ENCODE measurements at places on chromosomes 6 and 20.
A peak's percentile ranks its signal among the peaks of the same experiment; 100 is the strongest.

- no peak for DNase-seq
These were observed 193.0 kb upstream of the ZNF217 start for GRCh38 chr20:53786445-53787267.

GRCh38 chr6:42212442-42212841, 5.2 kb downstream of the MRPS10 start:
- no peak for DNase-seq

DNA sequence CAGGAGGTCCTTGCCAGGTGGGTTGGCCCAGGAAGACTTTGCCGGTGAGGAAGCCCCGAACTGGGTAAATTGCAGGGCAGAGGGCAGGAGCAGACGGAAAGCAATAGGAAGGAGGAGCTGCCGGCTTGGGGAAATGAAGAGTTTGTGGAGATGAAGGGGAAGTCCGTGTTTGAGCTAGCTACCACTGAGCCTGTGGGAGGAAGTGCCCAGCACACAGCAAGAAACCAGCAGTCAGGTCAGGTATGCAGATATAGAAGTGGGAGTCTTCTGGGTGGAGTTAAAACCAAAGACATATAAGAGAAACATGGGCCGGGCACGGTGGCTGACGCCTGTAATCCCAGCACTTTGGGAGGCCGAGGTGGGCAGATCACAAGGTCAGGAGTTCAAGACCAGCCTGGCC, 34.7 kb downstream of the CD24 start:
- DNase-seq = no peak

- DNase-seq = no peak
These were observed 225.5 kb downstream of the BMP7 start for GRCh38 chr20:57040924-57041323.

DNA sequence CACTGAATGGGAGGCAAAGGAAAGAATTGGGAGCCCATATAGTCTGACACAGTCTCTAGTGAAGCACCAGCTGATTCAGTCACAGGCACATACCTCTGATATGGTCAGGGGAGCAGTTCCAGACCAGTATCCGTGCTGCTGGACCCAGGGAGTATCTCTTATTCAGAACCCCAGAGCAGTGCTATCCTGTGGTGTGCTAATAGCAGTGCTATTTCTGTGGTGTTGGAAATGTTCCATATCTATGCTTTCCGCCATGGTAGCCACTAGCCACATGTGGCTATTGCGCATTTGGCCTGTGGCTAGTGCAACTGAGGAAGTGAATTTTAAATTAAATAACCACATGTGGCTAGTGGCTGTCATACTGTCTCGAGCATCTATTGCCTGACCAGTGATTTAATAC, 11.0 kb downstream of the SCUBE3 start:
- no peak for DNase-seq

DNA sequence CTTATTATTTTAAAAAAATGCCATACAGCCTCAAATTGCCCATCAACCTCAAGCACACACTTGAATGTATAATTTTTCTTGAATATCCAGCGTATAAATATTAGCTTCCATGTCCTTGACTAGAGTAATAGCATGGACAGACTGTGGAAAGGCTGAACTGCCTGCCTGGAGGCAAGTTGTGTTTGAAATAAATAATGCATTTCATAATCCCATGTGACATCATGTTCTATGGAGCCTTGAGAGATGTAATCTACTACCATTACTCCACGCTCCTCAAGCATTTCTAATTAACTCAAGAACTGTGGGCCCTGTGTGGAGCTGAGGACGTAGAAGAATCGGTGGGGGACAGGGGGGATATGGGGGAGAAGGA, 94.2 kb downstream of the CDS2 start:
- no peak for DNase-seq

- no peak for DNase-seq
These were observed 403.4 kb upstream of the JAG1 start for GRCh38 chr20:11077226-11077625.

DNA sequence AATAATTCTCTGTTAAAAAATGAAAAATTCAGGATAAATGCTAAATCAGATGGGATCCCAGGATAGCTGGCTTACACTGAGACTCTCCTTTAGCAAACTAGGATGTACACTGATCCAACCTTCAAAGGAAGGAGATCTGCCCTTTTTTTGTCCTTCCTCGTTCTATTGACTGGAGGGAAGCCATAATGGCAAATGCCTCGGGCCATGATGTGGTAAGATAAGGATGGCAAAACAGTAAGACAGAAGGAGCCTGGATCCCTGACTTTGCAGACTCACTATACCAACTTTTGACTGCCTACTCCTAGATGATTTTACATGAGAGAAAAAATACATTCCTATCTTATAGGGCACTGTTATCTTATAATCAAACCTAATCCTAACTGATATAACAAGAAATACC, 156.9 kb upstream of the BEND3 start:
- no peak for DNase-seq

DNA sequence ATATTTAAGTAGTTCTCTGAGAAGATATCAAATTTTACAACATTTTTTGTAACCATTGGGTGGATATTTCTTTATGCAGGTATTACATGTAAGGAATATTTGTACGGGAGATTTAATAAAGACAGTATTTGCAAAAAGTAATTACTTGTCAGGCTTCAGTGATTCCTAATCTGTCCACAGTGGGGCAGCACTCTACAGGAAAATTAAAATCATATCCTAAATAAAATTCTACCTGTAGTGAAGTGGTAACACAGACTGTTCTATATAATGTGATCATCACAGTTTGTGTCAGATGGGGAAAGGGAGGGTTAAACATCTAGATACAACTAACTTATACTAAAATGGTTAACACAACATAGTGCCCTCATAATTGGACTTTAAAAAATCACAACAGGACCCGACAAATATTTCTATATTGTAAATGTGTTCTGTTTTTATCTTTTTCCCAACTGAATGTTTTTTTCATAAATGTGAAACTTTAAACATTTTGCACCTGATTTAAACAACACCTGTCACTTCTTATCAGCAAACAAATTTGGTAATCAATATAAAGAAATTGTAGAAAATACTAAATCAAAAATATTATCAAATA, 145.6 kb upstream of the MANEA start:
- peak; percentile 18 for DNase-seq

DNA sequence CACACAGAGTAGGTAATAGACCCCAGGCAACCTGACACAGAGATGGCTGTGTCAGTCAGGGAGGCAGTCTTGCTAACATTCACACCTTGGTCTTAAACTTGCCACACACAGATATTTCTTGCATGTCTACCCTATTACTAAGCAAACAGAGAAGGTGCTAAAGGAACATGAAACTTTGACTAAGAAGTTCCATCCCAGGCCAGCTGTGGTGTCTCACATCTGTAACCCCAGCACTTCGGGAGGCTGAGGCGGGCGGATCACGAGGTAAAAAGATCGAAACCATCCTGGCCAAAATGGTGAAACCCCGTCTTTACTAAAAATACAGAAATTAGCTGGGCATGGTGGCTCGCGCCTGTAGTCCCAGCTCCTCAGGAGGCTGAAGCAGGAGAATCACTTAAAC, 222.4 kb upstream of the JARID2 start:
- DNase-seq = no peak

DNA sequence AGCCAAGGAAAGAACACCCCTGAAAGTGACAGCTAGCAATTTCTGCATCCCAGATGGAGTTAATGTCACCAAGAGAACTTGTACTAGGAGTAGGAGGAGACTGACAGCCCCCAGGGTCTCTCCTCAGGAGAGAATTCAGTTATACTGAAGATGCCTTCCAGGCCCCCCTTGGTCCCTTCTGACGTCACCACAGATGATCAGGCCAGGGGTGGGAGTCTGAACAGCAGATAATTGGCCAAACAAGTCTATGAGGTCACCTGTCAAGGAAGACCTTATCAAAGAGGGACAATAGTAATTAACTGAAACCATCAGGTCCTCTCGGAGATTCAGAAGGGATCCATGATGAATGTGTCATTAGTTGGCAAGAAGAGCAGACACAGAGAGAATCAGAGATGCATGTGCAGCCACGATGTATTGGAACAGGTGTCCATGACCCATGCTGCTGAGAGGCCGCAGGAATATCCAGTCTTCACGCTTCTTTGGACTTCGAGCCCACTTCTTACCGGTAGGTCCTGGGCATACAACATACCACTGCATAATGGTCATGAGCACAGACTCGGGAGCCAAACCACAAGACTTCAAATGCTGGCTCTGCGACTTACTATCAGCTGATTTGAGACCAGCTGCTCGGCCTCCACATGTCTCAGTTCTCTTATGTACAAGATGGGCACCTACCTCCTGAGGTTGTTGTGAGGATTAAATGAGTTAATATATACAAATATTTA, 10.2 kb downstream of the TRIM10 start:
- DNase-seq = no peak

GRCh38 chr20:46713957-46714834, 4.7 kb downstream of the SLC2A10 start:
- DNase-seq = no peak

DNA sequence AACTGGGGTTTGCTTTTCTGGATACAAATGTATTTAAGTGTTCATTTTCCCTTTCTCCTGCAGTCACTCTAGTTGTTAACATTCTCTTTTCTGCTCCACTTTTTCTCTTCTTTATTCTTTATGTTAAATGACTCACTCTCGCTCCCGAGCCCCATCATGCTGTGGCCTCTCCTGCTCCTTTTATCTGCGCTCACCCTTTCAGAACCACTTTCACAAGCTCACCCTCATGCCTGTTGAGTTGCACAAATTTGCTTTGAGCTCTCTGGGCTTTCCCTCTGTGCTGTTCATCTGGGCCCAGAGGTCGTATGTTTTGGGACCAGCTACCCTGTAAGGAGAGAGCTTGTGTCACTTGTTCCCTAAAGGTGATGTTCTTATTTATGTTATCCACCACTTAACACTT, 98.1 kb upstream of the ASCC3 start:
- DNase-seq = no peak

DNA sequence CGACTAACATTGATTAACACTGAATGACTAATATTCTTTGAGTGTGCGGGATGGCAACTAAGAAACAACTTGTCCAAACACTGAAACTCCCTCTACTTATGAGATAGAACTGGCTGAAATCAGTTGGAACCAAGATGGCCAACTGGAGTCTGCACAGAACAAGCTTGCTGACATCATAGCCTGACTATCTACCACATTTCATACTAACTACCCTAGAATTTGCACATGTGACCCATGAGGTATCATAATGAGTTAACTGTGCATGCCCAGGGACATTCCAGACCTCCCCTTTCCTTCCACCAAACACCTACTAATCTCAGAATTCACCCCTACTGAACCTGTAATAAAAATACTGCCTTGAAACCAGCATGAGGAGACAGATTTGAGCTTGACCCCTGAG, 43.2 kb downstream of the PHIP start:
- DNase-seq = no peak

GRCh38 chr6:75824160-75824559, 75.1 kb downstream of the MYO6 start:
- DNase-seq = no peak

GRCh38 chr6:143005816-143006215, 54.9 kb upstream of the AIG1 start:
- DNase-seq = no peak

DNA sequence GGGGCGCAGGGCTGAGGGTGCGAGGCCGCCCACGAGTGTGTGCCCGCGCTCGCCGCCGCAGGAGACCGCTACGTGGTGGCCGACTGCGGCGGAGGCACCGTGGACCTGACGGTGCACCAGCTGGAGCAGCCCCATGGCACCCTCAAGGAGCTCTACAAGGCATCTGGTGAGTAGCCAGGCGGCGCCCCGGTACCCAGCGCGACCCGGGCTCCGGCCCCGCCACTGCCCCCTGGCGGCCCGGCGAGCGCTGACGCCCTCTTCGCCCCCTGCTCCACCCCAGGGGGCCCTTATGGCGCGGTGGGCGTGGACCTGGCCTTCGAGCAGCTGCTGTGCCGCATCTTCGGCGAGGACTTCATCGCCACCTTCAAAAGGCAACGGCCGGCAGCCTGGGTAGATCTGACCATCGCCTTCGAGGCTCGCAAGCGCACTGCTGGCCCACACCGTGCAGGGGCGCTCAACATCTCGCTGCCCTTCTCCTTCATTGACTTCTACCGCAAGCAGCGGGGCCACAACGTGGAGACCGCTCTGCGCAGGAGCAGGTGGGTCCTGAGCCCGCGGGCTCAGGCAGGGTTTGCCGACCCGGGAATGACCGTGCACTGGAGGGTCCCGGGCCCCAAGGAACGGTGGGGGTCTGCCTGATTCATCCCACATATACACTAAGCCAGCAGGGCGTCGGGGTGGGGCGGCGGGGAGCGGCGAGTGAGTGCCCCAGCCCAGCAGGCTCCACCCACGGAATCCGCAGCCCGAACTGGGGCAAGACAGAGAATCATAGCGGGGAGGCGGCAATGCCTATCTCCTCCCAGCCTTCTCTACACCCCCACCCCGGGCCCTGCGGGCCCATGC, 17.4 kb downstream of the HSPA12B start:
- no peak for DNase-seq

GRCh38 chr6:72321788-72322187, 300.1 kb upstream of the KCNQ5 start:
- DNase-seq = no peak

DNA sequence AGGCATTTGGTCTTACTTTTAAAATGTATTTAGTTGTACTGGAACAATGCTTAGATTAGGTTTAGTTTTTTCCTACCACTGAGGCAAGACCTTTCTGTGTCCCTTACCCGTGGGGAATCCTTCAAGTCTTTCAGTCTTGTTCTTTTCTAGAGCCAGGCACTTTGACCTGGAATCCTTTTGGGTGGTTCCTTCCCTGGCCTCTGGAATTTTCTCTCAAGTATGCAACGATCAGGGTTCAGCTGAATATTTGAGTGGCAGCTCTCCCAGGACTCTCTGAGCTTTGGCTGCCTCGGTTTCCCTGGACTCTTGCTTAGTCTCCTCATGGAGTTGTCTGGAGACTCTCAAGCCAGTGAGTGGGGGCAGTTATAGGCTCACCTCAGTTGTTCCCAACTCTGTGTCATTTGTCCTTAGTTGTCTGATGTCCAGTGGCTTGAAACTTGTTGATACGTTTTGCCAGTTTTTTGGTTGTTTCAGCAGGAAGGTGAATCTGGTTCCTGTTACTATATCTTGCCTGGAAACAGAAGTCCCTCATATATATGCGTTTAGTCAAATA, 118.1 kb downstream of the QKI start:
- DNase-seq = no peak

- no peak for DNase-seq
These were observed 208.8 kb upstream of the GMDS start for GRCh38 chr6:2454180-2454579.

GRCh38 chr6:110360676-110361075, 2.5 kb upstream of the METTL24 start:
- DNase-seq = no peak

DNA sequence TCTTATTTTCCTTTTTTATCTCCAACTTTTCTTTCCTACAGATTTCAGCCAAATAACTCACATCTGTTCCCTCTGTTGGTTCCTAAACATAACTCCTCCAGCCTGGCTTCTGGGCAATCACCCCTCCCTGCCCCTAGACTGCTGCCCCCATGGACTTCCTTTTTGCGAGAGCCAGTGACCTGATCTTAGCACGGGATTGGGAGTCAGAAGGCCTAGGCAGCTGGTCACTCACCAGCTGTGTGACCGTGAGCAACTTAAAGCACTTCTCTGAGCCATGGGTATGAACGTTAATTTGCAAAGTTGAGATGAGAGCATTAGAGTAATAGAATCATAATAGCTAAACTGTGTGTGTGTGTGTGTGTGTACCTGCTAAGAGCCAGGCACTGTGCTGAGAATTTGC, 4.5 kb upstream of the MMP9 start:
- no peak for DNase-seq

Data from NCI-H187 treated with DMSO at 0.1 percent for 48 hours (cell line).